ENCODE measurements at places on chromosomes 3 and 15.

DNA sequence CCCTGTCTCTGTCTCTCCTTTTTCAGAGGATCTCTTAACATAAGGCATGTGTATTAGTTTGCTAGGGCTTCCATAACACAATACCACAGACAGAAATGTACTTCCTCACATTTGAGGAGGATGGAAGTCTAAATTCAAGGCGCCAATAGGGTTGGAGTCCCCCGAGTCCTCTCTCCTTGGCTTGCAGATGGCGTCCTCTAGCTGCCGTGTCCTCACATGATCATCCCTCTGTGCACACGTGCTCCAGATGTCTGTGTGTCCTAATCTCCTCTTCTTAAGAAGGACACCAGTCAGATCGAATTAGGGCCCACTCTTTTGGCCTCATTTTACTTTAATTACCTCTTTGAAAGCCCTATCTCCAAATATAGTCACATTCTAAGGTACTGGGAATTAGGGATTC is 23.0 kb upstream of the BFSP2 start:
- no peak for DNase-seq

DNA sequence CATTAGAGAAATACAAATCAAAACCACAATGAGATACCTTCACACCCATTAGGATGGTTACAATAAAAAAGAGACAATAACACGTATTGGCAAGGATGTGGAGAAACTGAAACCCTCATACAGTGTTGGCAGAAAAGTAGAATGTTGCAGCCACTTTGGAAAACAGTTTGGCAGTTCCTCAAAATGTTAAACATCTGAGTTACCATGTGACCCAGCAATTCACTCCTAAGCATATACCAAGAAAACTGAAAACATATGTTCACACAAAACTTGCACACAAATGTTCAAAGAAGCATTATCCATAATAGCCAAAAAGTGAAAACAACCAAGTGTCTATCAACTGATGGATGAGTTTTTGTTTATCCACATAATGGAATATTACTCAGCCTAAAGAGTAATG is 166.9 kb upstream of the FAM3D start:
- DNase-seq: no peak

GRCh38 chr3:53211706-53212702 is 43.8 kb downstream of the TKT start:
- no peak for DNase-seq

- DNase-seq: no peak
Observed at GRCh38 chr15:68732451-68732850, 88.2 kb downstream of the ANP32A start.

GRCh38 chr3:65922441-65922840 is 116.3 kb downstream of the MAGI1 start:
- no peak for DNase-seq
